ENCODE measurements at places on chromosomes 3 and 15.

DNA sequence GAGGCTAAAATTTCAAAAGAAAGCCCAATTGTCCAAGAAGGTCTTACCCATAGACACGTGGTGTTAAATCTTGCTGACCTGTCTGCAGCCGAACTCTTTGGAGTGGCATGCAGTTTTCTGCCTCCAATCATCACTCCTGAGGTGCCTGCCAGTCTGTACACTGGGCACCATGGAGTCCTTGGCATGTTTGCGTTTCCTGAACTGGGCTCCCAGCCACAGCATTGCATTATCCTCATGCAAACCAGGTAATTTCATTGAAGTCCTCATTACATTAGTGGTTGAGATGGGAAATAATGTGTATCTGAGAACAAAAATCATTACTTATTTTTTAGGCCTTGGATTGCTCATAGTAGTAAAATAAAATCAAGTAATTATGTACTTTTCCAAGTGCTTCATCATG is 152.3 kb downstream of the AKAP13 start:
- DNase-seq: no peak

- DNase-seq: peak; percentile 66
Observed at GRCh38 chr15:56496635-56497034, 31.7 kb upstream of the MNS1 start.

GRCh38 chr15:79168922-79169456 is 78.4 kb upstream of the RASGRF1 start:
- no peak for DNase-seq

DNA sequence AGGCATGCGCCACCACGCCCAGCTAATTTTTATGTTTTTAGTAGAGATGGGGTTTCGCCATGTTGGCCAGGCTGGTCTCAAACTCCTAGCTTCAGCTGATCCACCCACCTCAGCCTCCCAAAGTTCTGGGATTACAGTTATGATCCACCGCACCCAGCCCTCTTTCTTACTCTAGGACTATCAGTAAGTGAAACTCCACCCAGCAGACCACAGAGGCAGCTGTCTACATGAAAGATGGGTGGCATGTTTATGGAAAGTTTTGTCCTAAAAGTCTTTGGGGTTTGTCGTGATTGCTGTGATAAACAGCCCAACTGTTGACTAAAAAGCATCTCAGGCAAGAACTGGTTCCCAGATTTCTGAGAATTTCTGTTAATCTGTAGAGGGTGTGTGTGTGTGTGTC is 10.9 kb downstream of the ARL6IP5 start:
- no peak for DNase-seq

- DNase-seq: no peak
Observed at GRCh38 chr15:63200464-63201249, 11.3 kb downstream of the RAB8B start.

DNA sequence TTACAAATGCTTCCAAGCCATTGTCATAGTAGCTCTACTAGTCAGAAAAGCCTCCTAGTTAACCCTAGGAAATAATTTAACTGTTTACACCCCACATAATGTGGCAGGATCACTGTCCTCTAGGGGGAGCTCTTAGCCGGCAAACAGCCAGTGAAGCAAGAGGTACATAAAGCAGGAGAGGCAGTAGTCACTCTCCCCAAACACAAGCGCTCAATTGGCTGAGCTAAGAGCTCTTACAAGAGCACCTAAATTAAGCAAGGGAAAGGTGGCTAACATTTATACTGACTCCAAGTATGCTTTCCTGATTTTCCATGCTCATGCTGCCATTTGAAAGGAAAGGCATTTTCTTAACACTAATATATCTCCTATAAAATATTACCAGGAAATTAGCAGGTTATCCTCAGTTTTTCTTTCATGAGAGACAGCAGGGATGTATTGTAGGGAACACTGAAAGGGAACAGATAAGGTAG is 37.6 kb downstream of the NCEH1 start:
- DNase-seq: peak; percentile 49
